Tibial nerve (tissue), 4 donors: ENCODE measurements at places on chromosomes 5 and 9.

DNA sequence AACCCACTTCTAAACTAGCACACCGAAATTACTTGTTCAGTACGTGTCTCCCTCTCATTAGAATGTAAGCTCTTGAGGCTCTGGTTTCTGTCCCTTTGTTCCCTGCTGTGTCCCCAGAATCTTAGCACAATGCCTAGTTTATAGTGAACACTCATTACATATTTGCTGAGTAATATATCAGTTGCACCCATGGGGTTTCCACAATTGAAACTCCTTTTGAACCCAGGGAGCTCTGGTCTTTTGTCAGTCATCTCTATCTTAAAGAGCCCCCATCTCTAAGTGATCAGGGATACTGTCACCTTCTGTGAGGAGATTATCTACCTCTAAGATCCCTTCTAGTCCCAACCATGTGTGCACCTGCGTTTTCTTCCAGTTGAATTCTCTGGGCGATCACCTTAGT, 12.8 kb downstream of the CAMK4 start:
- no peaks in the 10 kb centered on the region for H3K36me3 ChIP-seq
- no peak overlapping the region for H3K4me3 ChIP-seq
- H3K4me1 ChIP-seq, result no peaks in the 10 kb centered on the region
- DNase-seq, result no peak
- H3K27ac ChIP-seq, result no peak overlapping the region

- no peak overlapping the region for H3K4me3 ChIP-seq
- H3K4me1 ChIP-seq, result no peaks in the 10 kb centered on the region
- H3K27ac ChIP-seq, result no peak overlapping the region
- H3K36me3 ChIP-seq, result no peaks in the 10 kb centered on the region
These were observed 30.7 kb upstream of the AUH start for GRCh38 chr9:91392435-91392834.

GRCh38 chr9:18428661-18429060, 45.3 kb upstream of the ADAMTSL1 start:
- no peaks in the 10 kb centered on the region for H3K4me1 ChIP-seq
- H3K4me3 ChIP-seq, result no peak overlapping the region
- no peak overlapping the region for H3K27ac ChIP-seq
- no peaks in the 10 kb centered on the region for H3K36me3 ChIP-seq
- no peak for DNase-seq

DNA sequence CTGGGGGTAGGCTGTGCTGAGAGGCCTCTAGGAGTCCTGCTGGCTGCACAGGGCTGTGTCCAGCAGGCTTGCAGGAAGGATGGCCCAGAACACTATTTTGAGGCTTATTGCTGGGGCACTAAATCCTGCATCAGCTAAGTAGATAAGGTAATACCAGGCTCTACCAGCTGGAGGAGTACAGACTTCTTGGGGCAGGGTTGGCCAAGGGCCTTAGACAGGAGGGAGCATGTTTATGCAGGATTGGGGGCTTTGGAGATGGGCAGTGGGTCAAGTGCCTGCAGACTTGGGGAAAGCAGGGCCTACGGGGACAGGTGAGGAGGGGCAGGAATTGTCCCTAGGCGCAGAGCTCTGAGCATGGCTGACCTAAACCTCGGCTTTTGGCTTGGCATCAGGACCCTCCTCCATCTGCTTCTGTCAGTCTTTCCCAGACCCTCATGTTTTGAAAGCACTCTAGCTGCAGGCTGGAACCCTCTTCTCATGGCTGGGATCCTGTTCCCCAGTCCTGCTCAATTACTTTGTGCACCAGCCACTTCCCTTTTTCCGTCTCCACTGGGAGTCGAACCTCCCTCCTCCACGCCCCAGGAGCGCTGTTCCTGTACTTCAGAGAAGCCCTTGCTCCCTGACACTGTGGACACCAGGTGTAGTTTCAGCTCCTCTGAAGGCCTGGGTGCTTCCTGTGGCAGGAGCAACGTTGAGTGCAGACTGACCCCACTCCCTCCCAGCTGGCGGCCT, 61.0 kb upstream of the SPTLC1 start:
- no peaks in the 10 kb centered on the region for H3K4me1 ChIP-seq
- no peak overlapping the region for H3K27ac ChIP-seq
- no peak overlapping the region for H3K4me3 ChIP-seq
- no peaks in the 10 kb centered on the region for H3K27me3 ChIP-seq
- DNase-seq, result no peak
- H3K36me3 ChIP-seq, result peaks cover 4% of the 10 kb centered on the region

DNA sequence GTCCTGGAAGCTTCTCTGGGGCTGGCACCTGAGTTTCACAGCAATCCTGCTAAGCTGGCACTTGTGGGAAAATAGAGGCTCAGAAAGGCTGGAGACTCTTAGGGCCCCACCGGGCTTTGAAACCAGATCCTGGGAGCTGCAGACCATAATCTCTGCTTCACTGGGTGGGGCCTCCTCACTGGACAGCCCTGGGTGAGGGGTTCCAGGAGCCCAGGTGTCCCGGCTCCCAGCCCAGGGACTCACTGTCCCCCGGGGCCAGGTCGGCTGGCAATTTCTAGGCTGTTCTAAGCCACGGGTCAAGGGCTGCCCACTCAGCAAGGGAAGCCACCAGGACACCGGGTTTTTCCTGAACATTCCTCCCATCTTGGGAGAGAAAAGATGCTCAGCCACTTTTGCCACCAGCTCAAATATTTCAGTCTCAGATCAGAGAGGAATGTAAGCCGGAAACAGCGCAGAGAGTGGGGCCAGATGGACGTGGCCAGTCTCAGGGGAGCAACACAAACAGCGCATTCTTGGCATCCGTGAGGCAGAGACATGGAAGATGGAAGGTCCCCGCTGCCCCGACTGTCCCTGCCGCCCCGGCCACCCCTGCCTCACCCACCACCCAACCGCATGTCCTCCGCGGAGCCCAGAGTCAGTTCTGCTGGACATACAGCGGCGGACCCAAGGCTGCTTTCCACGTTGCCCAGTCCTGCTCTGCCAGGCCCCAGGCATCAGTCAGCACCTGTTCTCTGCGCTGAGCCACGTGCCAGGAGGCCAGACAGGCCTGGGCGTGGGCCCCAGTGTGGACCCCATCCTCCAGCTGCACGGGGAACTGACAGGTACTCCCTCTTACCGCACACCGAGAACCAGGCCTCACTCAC, 72.6 kb downstream of the VAV2 start:
- DNase-seq, result no peak
- no peaks in the 10 kb centered on the region for H3K4me1 ChIP-seq
- no peak overlapping the region for H3K4me3 ChIP-seq
- H3K27ac ChIP-seq, result no peak overlapping the region
- H3K36me3 ChIP-seq, result no peaks in the 10 kb centered on the region

DNA sequence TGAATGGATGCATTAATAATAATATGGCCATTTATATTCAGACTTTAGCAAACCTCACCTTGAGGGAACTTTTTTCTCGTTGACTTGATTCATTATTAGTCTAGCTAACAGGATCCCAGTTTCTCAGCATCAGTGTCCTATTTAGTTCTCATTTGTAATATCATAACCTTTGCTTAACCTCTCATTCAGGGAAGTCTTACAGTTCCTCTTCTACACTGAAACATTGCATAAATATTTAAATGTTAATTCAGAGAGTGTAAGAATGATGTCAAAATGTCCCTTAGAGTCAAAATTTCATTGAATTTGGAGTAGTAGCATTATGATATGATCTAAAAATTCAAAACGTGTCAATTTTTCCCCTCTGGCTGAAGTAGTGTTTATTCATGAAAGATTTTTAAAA, 650.1 kb downstream of the EFNA5 start:
- no peaks in the 10 kb centered on the region for H3K36me3 ChIP-seq
- H3K27me3 ChIP-seq, result no peaks in the 10 kb centered on the region
- H3K4me1 ChIP-seq, result no peaks in the 10 kb centered on the region
- no peak for DNase-seq

DNA sequence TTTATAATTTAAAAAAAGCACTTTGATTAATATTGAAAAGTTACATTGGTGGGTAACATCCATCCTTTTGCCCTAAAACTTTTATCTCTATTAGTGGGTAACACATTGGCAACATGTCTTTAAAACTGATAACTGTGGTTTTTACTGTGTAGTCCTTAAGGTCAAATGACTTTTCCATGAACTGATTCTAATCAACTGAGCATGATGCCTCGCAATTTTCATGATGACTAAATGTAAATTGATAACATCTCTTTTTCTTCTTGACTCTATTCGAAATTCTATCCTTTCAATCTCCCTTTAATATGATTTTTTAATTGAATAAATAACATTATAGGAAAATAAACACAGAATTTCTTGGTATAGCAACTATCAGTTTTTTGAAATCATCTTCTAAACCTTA, 6.3 kb upstream of the IL5 start:
- H3K4me3 ChIP-seq, result no peak overlapping the region
- no peaks in the 10 kb centered on the region for H3K4me1 ChIP-seq
- no peaks in the 10 kb centered on the region for H3K36me3 ChIP-seq
- no peaks in the 10 kb centered on the region for H3K27me3 ChIP-seq
- no peak for DNase-seq
- no peak overlapping the region for H3K27ac ChIP-seq

GRCh38 chr5:160339406-160340130, 27.2 kb upstream of the CCNJL start:
- no peaks in the 10 kb centered on the region for H3K36me3 ChIP-seq
- H3K4me1 ChIP-seq, result peaks cover 8% of the 10 kb centered on the region
- no peak for DNase-seq

GRCh38 chr5:40442346-40442745, 237.4 kb upstream of the PTGER4 start:
- H3K4me3 ChIP-seq, result no peak overlapping the region
- no peaks in the 10 kb centered on the region for H3K4me1 ChIP-seq
- H3K36me3 ChIP-seq, result no peaks in the 10 kb centered on the region
- no peak for DNase-seq

DNA sequence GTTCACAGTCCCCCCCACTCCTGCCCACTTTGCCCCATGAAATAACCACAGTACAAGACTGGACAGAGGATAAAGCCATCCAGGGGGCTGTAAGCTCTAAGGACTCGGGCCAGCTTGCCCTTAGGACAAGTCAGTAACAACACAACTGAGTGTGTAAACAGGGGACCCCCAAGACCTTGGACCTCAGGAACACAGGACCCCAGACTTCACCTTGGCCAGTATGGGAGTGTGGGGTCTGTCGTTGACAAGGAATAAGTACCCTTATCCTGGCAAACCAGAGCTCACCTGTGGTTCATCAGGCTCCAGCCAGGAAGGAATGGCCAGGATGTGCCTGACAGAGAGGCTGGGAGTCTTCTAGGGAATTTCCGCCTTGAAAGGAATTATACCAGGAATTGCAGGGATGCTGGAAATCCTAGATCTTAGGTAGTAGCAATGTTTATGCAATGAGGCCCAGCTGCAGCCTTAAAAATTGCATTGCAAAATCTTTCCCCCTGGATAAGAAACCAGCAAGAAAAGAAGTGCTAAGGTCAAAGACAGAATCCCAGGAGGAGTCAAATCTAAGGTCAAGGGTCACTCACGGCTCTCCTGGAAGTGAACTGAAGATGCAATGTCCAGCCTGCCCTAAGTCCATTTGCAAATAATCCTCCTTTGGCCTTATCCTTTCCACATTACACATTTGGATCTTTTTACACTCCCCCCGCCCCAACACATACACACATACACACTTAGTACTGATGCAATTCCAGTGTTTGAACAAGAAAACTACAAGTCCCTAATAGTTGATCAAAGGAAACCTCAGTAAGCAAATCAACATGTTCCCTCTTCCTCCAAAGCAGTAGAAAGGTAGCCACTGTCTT, 27.3 kb upstream of the TDRD7 start:
- peaks cover 24% of the 10 kb centered on the region for H3K36me3 ChIP-seq
- H3K4me1 ChIP-seq, result no peaks in the 10 kb centered on the region
- no peak overlapping the region for H3K4me3 ChIP-seq
- H3K27ac ChIP-seq, result no peak overlapping the region

DNA sequence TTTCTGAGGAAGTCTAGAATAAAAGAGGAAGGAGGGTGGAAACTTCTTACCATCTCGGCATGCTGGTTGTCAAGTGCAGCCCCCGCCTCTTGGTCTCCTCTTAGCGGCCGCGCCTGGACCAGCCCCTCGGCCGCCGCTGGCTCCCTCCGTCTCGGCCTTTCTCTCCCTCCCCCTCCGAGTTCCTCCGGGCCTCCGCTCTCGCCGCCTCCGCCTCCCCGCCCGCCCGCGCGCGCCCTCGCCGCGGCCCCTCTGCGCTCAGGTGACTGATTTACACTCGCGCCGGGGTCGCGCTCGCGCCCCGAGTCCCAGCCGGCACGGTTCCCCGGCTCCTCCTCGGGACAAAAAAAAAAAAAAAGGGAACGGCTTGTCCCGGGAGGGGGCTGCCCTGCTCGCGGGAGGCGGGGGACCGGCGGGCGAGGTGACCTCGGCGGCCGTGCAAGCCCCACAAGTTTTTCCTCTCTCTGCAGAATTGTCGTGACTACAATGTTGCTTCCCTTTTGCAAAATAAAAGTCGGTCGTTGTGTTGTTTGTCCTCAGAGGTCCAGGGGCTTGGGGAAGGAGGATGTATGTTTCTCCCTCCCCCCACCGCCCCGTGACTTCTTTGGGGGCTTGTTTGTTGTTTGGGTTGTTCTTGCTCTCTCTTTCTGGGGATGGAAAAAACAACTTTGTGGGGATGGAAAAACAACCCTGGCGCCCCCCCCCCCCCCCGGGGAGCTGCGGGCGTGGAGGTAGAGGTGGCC, at the start of gene BNC2:
Gene BNC2, minus strand, starts transcription at position 75 of the 740 bp plus-strand sequence. Its CDS starts 22 bp downstream, at position 53.
- no peaks in the 10 kb centered on the region for H3K27me3 ChIP-seq
- H3K4me3 ChIP-seq, result peak within 1 kb of the TSS; percentile 42
- no peaks in the 10 kb centered on the region for H3K4me1 ChIP-seq

GRCh38 chr9:84668196-84669012, 1.1 kb upstream of the NTRK2 start:
- H3K4me3 ChIP-seq, result peak overlapping the region; percentile 73
- DNase-seq, result peak; percentile 75
- H3K36me3 ChIP-seq, result no peaks in the 10 kb centered on the region
- H3K27ac ChIP-seq, result peak overlapping the region; percentile 74
- no peaks in the 10 kb centered on the region for H3K4me1 ChIP-seq
- no peaks in the 10 kb centered on the region for H3K27me3 ChIP-seq

- H3K27me3 ChIP-seq, result no peaks in the 10 kb centered on the region
- no peak overlapping the region for H3K4me3 ChIP-seq
- no peak for DNase-seq
- H3K27ac ChIP-seq, result no peak overlapping the region
- no peaks in the 10 kb centered on the region for H3K4me1 ChIP-seq
- no peaks in the 10 kb centered on the region for H3K36me3 ChIP-seq
These were observed 8.0 kb upstream of the SEMA4D start for GRCh38 chr9:89505911-89506310.

DNA sequence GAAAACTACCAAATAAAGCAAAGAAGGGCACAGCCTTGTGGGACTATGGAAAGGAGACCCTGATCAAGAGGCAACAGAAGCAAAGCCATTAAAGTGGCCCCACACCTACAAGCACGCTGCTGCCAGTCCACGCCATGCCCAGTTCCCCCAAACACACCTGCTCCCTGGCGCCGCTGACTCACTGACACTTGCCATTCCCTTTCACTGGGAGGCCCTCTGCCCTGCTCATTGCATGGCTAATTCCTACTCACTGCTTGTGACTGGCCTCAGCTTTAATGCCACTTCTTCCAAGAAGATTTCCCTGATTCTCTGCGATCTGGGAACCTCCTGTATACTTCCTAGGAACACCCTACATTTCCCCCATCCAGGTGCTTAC, 71.2 kb upstream of the TAF1L start:
- no peaks in the 10 kb centered on the region for H3K36me3 ChIP-seq
- DNase-seq, result no peak
- H3K4me1 ChIP-seq, result no peaks in the 10 kb centered on the region
- H3K27me3 ChIP-seq, result no peaks in the 10 kb centered on the region
- H3K4me3 ChIP-seq, result no peak overlapping the region

GRCh38 chr5:73531356-73531755, 33.1 kb downstream of the BTF3 start:
- H3K27ac ChIP-seq, result no peak overlapping the region
- DNase-seq, result no peak
- no peak overlapping the region for H3K4me3 ChIP-seq
- H3K36me3 ChIP-seq, result no peaks in the 10 kb centered on the region
- no peaks in the 10 kb centered on the region for H3K4me1 ChIP-seq
